NCI-H524 (cell line): ENCODE measurements at places on chromosomes 11 and 22.

GRCh38 chr22:49092716-49093115 is 735.0 kb downstream of the BRD1 start:
- no peak for DNase-seq

DNA sequence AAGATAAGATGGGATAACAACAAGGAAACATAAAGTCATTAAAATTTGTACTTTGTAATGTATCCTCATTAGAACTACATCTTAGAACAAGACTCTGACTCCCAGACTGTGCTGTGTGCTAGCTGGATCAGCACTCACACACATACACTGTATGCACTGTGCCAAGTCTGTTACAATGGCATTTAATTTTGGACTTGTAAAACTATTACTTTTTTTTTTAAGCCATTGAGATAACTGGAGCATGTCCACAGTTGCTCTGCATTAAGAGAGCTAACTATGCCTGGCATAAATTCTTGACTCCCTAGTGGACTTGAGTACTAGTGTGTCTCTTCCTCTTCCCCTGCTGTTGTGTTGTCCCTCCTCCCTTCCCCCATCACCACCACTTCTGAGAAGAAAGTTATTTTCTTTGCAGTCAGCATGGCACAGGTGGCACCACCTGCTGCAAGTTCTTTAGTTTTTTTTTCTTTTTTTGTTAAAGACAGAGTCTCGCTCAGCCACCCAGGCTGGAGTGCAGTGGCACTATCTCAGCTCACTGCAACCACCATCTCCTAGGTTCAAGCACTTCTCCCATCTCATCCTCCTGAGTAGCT is 268.6 kb downstream of the TMEM135 start:
- DNase-seq = no peak

DNA sequence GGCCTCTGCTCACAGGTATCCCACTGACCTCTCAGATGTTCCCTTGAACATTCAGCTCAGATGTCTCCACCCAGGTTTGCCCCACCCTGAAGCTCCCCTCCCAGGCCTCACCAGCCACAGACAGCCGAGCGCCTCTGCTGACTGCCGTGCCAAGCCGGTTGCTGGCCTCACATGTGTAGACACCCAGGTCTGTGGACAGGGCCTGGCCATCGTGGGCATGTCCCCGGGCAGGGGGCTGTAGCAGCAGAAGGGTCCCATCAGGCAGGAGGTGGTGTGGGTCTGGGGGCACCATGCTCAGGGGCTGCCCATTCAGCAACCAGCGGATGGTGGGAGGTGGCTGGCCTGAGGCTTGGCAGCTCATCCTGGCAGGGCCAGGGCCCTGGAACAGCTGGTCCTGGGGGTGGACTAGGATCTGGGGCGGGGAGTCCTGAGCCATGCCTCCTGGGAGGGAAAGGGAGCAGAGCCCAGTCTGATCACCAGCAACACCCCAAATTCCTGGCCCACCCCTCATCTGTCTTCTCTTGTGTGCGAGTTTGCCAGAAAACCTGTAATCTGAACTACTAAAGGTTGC is 759 bp downstream of the ROBO4 start:
- DNase-seq = peak; percentile 8

- DNase-seq = no peak
Measured at GRCh38 chr22:26517429-26517828, 5.2 kb upstream of the TFIP11 start.

DNA sequence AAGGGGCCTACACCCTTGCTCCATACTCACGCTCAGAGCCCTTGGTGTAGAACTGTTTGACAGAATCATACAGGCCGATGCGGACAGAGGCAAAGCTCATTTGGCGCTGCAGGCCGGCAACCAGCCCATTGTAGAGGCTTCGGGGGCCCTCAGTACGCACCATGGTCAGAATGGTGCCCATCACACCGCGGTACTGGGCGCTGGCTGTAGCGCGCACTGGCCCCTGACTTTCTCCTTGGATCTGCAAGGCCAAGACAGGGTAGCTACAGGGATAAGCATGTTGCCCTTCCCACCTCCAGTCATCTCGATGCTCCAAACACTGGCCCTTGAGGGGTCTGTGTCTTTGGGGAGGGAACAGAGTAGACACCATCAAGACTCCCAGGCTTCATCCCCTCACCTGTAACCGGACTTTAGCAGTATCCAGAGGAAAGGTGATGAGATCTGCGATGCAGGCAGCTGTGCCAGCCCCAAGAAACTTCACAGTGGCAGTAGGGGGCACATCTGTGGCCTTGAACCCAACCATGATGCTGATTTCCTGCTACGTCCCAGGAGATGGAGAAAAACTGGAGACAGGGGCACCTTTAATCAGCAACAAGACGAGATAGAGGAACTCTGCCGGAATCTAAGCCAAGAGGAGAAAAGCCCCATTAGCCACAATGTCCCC is 4.7 kb downstream of the UCP2 start:
- DNase-seq = no peak

DNA sequence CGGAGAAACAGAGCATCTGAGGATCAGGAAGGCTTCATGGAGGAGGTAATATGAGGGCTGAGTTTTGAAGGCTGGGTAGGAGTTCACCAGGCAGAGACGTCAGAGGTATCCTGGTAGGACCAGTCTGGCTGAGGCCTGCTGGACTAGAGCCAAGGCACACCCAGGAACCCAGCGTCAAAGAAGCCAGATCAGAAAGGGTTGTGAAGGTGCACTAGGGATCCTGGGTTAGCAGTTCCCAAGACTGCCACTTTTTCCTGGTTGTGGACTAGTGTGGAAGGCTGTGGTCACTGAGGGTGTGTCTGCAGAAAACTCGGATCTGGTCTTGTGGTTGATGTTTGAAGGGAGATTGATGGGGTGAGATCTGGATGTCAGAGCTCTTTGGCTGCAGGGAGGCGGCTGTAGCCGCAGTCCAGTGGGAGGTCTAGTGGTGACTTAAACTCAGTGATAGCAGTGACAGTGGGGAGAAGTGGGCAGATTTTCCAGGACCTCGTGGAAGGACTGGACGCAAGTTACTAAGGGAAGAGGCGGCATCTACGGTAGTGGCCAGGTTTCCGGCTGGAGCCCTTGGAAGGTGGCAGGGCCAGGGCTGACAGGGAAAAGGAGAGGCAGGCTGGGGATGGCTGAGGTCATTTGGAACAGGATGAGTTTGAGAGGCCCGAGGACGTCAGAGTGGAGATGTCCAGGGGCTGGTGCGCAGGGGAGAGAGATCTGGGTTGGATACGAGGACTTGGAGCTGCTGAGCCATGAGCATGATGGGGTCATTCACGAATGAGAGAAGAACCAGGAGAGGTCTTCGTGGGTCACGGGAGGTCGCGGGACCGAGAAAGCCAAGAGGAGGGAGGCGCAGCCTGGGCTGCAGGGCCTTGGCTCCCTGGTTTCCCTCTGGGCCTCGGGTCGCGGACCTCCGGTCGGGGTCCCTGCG is 10.9 kb downstream of the RELA start:
- no peak for DNase-seq

- DNase-seq = no peak
Measured at GRCh38 chr11:47468598-47469214, 19.8 kb upstream of the RAPSN start.

- no peak for DNase-seq
Measured at GRCh38 chr22:38246692-38247091, 26.1 kb downstream of the TMEM184B start.

- no peak for DNase-seq
Measured at GRCh38 chr11:127103586-127104388, 103.2 kb upstream of the KIRREL3 start.

DNA sequence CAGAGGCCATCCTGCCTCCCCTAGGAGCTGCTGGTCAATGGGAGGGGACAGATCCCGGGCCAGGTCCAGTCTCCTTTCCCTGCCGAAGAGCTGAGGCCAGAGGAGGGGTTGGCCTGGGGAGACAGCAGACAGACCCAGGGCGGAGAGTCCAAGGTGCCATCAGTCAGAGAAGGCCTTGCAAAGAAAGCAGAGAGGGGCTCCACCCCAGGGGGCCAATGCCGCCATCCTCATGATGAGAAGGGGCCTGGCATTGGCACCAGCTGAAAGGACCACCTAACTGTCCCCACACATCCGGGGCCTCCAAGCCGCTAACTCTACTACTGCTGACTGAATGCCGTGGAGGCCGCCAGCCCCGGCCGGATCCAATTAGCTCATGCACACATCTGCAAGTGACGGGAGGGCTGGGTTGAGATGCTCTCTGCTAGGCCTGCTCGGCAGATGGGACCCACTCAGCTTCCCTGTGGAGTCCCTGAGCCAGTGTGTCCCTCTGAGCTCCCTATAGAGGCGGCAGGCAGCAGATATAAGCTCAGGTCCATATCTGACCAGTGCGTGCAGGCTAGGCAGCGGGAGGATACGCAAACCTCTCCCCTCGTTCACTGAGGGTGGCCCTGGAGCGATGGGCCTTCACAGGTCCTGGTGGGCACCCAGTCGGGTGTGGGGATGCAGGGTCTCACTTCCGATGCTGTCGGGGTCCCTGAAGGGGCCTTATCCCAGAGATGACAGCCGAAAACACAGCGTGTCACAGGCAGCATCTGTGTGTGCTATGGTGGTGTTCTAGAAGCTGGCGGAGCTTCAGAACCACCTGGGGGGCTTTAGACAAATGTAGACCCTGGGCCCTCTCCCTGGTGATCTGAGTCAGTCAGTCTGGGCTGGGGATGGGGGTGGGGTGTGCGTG is 183.9 kb downstream of the CTTN start:
- DNase-seq = peak; percentile 16

DNA sequence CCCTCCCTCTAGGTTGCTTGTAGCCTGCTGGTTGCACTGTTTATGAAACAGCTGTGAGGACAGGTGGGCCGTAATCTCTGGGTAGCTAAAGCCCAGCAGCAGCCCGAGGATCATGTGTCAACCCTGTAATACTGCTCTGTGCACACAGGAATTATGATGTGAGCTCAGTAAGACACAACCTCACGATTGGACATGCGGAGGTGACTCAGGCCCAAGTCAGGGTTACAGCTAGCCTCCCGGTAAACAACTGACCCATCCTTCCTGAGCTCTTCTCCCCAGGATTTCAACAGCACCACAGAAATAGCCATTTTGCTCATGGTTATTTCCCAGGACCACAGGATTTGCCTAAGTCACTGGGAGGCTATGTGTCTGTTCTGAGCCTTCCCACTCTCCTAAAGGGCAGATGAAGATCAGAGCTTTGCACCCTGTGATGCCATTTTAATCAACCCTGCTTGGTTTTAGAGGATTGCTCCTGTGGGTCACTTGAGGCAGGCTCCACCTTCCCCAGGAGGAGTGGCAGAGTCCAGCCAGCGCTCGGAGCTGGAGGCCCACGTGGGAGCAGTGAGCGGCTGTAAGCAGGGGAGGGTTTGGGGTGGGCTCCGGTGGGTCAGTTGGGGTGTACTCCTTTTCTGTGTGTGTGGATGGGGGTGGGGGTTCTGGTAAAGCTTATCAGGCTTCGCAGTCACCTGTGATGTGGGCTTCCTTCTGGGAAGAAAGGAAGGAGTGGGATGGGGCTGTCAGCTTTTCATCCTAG is at the start of gene AMPD3:
Gene AMPD3 (plus strand): TSS at position 387 of the 754 bp plus-strand sequence. CDS start 6,256 bp downstream, outside the sequence.
- peak; percentile 96 for DNase-seq

DNA sequence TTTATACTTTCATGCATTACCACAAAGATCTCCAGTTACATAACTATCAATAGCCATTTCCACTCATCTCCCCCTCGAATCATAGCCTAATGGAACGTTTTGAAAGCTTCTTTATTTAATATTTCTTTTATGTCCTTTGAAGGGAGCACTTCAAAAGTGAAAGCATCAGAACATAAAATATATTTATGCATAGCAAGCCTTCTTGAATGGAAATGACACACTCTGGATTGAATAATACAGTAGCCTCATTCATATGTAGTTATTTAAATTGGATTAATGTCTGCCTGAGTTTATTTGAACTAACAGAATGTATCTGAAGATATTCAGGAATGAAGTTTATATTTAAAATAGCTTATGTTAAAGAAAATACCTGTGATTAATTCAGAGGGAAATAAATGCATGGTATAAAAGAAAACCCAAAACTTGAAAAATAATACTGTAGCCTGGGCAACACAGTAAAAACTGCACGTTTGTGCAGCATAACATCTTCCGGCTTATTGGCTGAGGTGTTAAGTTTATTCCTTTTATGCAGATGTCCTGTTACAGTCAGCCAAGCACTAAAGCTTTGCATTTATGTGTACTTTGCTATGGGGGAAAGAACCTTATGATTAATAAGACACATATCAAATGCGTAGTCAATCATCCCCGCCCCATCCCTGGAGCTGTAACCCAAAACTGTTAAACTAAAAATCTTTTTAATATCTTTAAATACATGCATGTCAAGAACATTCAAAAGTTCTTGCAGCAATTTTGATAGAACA is 22.0 kb downstream of the OOSP3 start:
- DNase-seq = no peak

DNA sequence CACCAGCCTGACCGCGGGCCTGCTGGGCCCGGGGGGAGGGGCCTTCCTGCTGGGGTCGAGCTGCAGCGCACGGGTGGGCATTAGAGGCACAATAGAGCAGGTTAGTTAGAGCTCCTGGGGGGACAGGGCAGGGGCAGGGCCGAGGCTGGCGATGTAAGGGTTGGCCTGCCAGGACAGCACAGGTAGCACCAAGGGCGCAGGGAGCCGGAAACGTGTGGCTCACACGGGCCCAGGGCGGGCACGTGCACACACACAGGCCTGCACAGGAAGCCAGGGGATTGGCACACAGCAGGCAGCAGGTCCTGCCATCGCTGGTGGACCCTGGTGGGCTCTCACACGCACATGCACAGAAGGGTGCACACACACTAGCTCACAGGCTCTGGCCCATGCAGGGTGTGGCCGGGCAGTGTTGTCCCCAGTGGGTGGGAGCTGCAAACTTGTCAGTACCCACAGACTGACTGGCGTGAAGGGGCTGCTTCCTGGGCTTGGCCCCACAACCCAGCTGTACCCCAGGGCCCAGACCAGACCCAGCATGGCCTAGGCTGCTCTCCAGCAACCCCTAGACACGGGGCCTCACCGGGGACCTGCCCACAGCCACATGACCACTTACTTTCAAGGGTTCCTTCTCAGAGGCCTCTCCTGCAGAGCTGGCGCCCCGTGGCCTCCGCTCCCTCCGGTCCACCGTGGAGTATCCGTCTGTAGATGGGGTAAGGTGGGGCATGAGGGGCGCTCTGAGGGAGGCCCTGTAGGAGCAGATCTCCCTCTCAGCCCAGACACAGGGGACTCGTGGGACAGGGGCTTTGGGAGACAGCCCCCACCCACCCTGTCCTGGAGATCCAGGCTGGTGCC is 29.9 kb upstream of the TXNRD2 start:
- no peak for DNase-seq

DNA sequence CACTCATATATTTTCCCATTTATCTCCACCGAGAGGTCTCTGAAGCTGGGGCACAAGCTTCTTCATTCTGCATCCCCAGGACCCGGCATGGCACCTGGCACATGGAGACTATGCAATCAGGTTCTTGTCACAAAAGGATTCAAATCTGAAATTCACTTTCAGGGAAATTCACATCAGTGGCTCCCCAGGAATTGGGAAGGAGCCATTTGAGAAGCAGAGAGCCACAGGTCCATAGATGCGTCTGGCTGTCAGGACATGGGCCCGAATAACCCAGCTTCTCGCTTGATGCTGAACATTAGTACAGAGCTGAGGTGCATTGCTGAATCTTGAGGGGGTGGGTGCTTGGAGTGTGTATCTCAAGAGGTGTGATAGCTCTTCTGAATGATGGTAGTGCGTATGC is 82.5 kb downstream of the TSPAN18 start:
- DNase-seq = no peak

GRCh38 chr11:30533445-30533947 is 52.7 kb downstream of the MPPED2 start:
- DNase-seq = peak; percentile 33

GRCh38 chr11:119712459-119713358 is 16.3 kb downstream of the NECTIN1 start:
- no peak for DNase-seq
